Kidney (tissue), 22 donors: ENCODE measurements at places on chromosomes 4 and X. TPM values are rescaled to one million over a fixed set of nuclear protein-coding genes. Genes with fewer than 3 reads are reported as not detected.

The RHOXF1 gene
- 0.79 TPM for total RNA-seq

DNA sequence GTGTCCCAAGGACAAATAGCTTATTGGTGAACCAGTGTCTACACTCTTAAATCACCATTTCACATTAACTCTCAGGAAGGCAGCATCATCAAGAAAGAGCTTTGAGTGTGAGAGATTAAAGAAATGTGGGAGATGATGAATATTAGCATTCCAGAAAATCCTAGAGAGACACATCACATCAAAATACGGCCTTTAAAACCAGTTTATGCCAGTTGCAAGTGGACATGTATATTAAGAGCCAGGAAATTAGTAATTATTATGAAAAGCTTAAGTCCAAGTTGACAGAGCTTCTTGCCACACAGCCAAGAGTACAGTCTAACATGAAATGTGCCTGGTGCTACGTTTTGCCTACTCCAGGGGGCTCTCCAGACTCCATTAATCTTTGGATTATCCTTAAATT, 503.0 kb upstream of the BOD1L1 start:
- DNase-seq = no peak

DNA sequence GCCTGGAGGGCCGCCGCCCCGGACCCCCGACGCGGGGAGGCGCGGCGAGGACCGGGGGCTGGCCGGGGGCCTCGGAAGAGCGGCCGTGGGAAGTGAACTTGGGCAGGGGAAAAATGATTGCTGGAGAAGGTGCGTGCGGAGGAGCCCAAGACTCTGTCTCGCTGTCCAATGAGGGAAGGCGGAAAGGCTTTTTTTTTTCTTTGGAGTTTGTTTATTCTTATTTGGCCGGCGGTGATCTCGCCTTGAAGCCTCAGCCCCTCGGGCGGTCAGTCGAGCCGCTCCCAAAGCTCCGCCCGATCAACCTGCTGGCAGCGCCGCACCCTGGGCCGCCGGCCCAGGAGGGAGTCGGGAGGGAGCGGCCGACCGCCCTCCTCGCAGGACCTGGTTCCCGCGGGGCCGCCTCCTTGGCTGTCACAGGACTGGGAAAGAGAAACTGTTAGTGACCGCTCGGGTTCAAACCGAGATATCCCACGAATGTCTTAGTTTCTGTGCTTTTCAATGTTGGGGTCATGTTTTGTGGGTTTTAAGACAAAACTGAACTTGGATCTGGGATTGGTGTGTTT, 2.5 kb downstream of the CPEB2 start:
- DNase-seq = peak; percentile 56

The MAOA gene
- total RNA-seq = 227 TPM

GRCh38 chr4:165302658-165303057, 24.8 kb upstream of the MSMO1 start:
- no peak for DNase-seq

DNA sequence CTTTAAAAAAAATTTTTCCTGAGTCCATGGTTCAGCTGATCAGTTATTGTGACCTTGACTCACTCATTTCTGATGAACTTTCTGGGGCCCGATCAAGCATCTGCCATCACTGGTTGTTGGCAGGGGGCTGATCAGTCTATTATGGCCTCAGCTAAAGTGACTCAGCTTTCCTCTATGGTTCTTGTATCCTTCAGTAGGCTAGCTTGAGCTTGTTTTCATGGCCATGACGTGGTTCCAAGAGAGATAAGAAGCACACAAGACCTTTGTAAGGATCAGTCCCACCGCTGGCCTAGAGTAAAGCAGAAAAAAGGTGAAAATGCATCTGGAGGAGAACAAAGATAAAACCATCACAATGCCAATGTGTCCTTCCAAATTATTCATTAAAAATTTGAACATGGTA, 29.8 kb upstream of the EPGN start:
- DNase-seq = no peak

DNA sequence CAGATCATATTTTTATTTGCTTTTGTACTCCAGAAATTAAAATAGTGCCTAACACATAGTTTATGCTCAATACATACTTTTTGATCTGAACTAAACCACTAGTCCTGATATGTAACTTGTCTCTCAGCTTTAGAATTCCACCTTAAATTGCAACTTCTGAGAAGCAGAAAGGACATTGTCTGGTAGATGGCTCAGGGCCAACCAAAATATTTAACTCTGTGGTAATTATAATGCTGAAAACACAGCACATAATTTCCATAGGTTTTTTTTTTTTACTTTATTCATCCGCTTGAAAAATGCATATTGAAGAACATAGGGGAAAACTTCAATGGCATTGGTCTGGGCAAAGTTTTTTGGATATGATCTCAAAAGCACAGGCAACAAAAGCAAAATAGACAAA, 59.3 kb downstream of the AREG start:
- DNase-seq = no peak

DNA sequence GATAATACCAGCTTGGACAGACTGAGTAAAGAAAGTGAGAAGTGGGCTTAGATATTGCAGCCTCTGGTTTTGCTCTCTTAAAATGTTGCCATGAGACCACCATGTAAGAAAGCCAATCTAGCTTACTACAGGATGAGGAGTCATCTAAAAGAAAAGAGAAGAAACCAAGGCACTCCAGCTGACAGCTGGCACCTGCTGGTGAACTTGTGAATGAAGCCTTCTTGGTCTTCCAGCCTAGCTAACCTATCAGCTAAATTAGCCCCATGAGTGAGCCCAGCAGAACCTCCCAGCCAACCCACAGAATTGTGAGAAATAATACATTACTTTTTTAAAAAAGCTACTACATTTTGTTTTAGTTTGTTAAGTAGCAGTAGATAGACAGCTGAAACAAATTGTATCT, 154.5 kb upstream of the QRFPR start:
- DNase-seq = no peak

- DNase-seq = no peak
Observed at GRCh38 chr4:147825451-147826287, 93.8 kb downstream of the ARHGAP10 start.

- DNase-seq = peak; percentile 71
Observed at GRCh38 chr4:16264798-16265197, 38.5 kb upstream of the TAPT1 start.

GRCh38 chr4:20287246-20287645, 35.5 kb downstream of the SLIT2 start:
- no peak for DNase-seq

- DNase-seq = no peak
Observed at GRCh38 chrX:103789004-103789403, 12.4 kb downstream of the PLP1 start.

DNA sequence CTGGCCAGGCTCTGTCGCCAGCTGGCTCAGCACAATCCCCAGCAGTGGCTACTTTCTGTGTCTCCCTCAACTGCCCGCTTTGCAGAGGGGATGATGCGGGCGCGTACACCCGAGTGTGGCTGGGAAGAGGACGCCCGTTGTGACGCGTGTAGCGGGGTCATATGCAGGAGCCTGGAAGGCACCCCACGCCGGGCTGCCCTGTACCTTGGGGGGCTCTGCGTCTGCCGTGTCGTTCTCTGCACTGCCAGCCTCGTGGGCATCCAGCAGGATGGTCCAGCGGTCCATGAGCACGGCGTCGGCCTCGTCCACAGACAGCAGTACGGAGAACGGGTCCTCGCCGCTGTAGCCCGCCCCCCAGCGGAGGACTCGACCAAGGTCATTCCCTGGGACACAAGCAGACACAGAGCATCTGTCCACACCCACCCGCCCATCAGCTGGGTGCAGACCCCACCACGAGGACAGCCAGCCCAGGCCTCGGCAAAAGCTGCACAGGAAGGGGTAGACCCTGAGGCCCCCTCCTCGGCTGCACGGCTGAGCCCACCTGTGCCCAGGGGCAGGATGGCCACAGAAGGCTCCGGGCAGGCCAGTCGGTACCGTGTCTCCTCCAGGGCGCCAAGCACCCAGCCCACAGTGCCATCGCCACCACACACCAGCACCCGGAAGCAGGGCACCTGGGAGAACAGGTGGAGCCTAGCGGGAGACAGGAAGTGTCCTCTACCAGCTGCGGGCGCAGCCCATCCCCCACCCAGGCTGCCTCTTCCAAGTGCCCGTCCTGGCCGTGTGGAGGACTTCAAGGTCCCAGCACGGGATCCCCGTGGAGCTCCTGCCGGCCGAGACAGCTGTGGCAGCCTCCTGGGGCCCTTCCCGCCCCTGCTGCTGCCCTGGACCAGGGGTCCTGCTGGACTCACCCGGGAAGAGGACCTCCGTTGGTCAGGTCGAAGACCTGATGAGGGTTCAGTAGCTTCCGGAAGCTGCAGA, 10.8 kb downstream of the DGKQ start:
- peak; percentile 76 for DNase-seq

The CTAG1A gene
- total RNA-seq = not detected

The VCX3B gene
- total RNA-seq = 0.38 TPM

- no peak for DNase-seq
Observed at GRCh38 chrX:6683353-6683752, 148.4 kb upstream of the VCX3A start.

The CITED1 gene
- 3.8 TPM for total RNA-seq

GRCh38 chrX:15129412-15129811, 140.5 kb downstream of the ASB9 start:
- DNase-seq = no peak

DNA sequence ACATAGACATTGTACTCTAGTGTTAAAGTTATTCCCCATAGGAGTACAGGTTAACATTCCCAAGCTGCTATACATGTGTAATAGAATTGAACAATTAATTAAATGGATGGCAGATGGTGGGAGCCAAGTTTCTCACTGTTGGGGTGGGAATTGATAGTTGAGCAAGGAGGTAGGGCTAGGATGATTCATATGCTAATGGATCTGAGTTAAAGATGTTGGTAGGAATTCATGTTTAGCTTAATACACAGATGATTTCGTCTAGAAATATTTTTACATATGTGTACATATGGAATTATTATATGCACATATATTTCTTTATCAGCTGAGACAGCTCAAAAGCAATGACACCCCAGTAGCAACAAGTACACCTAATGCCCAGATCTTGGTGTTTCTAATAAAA, 26.1 kb upstream of the PAPSS1 start:
- no peak for DNase-seq

- DNase-seq = no peak
Observed at GRCh38 chr4:147367891-147368290, 113.0 kb upstream of the EDNRA start.
